ENCODE measurements at places on chromosomes 1 and 21. TPM values are rescaled to one million over a fixed set of nuclear protein-coding genes. Genes with fewer than 3 reads are reported as not detected.

DDR2 gene
- 18.3 TPM for polyA plus RNA-seq

CADM3 gene
- 14.5 TPM for polyA plus RNA-seq

SLC2A1 gene
- 58.7 TPM for polyA plus RNA-seq

RNU1-3 gene
- 3.2 TPM for polyA plus RNA-seq

CHI3L2 gene
- polyA plus RNA-seq: 2.4 TPM

NPHS2 gene
- not detected for polyA plus RNA-seq

NFIA gene
- polyA plus RNA-seq: 9.6 TPM

KRTAP11-1 gene
- polyA plus RNA-seq: not detected

TTC3 gene
- polyA plus RNA-seq: 108 TPM

FLG gene
- polyA plus RNA-seq: 0.73 TPM

SYCP1 gene
- polyA plus RNA-seq: not detected

SYNC gene
- 5.2 TPM for polyA plus RNA-seq

DNA sequence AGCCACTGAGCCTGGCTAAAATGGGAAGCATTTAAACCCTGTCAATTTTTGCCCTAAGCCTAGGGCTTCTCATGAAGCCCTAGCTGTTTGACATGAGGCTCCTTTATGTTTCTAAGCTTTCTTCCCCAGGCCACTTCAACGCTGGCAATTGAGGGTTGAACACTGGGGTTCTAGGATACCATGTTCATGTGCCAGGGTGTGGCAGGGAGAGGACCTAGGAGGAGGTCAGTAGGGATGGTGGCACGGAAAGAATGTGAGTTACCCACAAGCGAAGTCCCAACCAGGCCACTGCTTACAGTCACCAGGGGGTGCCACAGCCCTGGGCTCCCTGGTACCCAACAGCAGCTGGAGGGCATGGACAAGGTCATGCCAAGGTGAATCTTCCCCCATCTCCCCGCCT is 90.8 kb upstream of the AJAP1 start:
- DNase-seq: no peak

DNA sequence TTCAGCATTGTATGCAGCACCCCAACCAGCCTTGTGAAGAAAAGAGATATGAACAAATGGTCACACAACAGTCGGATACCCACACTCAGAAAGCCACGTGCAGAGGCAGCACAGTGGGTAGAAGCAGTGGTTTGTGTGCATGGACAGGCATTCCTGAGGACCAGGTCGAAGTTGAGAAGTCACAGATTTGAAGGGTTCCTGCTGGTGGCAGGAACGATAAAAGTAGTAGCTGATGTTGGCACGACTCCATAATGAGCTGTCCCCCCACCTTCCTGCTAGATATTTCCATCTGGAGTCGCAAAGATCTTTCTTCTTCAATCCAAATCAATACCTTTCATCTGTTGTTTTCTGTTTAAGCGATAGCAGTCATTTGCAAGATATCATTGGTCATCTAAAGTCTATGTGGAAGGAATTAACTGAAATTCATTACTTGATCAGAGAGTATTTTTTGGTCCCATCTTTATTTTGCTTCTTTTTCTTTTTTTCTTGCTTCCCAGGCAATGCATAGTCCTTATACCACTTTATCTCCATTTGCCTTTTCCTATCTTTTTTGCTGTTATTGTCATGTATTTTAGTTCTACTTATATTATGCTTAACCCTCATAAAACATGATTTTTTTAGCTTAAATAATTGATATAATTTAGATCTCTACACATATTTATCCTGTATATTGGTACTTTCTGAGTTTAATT is 176.4 kb downstream of the DHRS3 start:
- no peak for DNase-seq

DNA sequence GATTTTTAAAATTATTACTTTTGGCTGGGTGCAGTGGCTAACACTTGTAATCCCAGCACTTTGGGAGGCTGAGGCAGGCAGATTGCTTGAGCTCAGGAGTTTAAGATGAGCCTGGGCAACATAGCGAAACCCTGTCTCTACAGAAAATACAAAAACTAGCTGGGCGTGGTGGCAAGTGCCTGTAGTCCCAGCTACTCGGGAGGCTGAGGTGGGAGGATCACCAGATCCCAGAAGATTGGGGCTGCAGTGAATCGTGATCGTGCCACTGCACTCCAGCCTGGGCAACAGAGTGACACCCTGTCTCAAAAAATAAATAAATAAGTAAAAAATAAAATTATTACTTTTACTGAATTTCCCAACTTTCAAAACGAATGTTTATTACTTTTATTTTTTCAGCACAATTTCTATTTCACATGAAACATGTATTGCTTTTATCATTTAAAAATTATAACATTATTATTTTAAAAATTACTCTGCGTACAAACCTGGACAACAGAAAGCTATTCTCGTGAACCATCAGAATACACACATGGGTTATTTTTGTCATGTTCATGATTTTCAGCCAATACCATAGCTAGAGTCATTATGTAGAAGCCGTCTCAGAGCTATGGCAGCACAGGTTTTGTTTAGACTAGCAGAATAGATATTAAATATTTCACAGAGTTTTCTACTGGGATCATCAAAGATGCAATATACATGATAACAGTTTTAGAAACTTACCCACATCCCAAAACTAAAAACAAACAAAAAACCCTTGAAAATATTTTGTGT is 621 bp downstream of the AMPD1 start:
- no peak for DNase-seq

GRCh38 chr1:48071513-48071912 is 74.3 kb upstream of the TRABD2B start:
- no peak for DNase-seq

DNA sequence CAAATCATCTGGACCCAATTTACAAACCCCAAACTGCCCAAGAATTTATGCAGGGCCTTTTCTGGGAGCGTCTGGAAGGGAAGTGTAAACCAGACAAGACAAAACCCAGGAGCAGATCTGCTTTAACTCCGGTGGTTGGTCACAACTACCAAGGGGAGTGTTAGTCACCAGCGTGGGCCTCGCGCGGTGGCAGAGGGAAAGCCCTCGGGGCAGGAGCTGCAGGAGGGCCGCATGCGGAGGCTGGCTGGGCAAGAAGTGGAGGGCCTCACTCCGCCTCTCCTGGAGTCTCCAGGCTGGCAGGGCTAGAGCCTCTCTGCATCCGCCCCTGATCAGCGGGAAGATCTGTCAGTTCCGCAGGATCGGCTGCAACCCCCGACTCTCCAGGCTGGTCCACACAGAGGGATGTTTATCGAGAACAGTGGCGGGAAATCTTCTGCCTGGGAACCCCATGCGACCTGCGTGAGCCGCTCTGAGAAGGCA is 2.0 kb downstream of the COL24A1 start:
- DNase-seq: no peak

GRCh38 chr1:71641903-71642302 is 561.1 kb upstream of the ZRANB2 start:
- no peak for DNase-seq

GRCh38 chr1:8941906-8942305 is 3.8 kb upstream of the CA6 start:
- DNase-seq: no peak

GRCh38 chr1:10951961-10952360 is 60.5 kb upstream of the TARDBP start:
- no peak for DNase-seq

GRCh38 chr1:1399872-1400575 is 889 bp upstream of the CCNL2 start:
- DNase-seq: peak; percentile 29

DNA sequence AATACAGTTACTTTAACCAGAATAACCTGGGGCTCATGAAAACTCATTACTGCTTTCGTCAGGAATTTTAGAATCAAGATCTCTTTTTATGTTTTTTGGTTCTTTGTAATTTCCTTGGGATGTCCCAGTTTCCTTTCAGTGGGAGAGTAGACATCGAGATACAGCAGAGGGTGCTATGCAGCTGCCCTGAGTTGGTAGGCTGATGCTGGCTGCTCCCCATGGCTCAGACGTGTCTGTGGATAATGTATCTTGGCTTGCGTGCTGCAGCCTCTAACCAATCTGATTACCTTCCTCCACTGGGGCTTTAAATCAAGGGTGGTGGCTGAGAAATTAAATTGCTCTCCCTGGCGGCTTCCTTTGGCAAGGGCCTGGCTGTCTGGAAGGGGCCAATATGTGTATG is 253.7 kb downstream of the CACNA1E start:
- DNase-seq: no peak

GRCh38 chr1:176954242-176954641 is 210.3 kb downstream of the ASTN1 start:
- DNase-seq: no peak

GRCh38 chr1:211601982-211602670 is 23.2 kb upstream of the SLC30A1 start:
- peak; percentile 30 for DNase-seq

- DNase-seq: no peak
Measured at GRCh38 chr1:22339237-22339636, 112.4 kb upstream of the ZBTB40 start.

GRCh38 chr21:45420061-45421041 is 15.4 kb downstream of the COL18A1 start:
- DNase-seq: peak; percentile 71

DNA sequence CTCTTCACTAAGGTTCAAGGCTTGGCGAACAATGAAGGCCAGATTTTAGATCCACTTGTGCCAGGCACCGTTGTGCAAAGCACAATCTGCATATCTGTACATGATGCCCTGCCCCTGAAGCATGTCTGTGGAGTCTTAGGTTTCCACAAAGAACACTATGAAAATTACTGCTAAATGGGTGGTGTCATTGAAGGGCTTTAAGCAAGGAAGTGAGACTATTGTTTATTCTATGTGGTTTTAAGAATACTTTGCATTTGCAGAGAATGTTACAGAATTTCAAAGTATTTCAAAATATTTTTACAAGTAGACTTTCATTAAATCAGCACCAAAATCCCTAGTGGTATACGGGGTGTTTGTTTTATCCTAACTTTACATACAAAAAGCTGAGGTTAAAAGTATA is 8.8 kb downstream of the TSEN15 start:
- no peak for DNase-seq

- DNase-seq: no peak
Measured at GRCh38 chr1:66938613-66939012, 13.8 kb downstream of the MIER1 start.

DNA sequence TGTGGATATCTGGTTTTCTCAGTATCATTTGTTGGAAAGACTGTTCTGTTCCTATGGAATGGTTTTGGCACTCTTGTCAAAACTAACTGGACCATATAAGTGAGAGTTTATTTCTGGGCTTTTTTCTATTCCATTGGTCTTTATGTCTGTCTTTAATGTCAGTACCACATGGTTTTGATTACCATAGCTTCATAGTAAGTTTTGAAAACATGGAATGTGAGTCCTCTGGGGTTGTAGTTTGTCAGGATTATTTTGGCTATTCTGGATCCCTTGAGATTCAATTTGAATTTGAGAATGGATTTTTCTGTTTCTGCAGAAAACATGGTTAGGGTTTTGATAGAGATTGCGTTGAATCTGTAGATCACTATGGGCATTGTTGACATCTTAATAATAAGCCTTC is 107.9 kb downstream of the ZFYVE9 start:
- DNase-seq: no peak

GRCh38 chr1:178702146-178702545 is 22.9 kb upstream of the RALGPS2 start:
- DNase-seq: no peak

DNA sequence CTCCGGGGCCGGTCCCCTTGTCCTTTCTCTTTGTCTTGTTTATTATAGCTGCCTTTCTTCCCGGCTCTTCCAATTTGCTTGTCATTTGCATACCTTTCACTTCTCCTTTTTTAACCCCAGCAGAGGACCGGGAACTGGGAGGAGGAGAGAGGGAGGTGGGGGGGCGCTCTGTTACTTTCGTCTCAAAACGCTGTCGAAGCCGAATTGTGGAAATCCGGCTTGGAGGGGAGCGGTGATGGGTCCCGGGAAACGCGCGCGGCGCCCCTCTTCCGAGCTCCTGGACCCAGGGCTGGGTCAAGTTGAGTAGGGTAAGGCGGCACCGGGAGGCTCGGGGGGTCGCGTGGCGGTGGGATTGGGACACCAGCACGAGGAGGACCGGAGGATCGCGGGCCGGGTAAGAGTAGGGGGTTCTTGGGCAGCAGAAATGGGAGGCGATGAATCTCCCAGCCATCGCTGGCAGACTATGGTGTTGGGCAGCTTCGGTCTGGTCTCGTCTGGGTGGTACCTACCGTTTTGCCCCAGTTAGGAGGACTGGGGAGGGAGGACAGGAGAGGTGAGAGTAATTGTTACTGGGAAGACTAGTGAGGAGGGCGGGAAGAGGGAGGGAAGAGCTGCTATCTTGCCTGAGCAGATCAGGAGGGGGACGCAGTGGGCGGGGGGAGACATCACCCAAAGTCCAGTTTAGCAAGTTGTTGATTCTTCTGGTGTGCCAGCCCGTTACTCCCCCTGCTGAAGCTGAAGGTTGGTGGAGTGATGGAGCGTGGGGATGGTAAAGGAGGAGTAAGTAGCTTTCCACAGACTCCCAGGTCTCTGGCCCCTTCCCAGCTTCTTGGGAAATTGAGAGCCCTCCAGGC is 1.5 kb downstream of the PROX1 start:
- DNase-seq: peak; percentile 70

GRCh38 chr1:185318431-185319138 is 1.5 kb upstream of the IVNS1ABP start:
- no peak for DNase-seq

- no peak for DNase-seq
Measured at GRCh38 chr1:211876851-211877590, 46.5 kb upstream of the LPGAT1 start.

GRCh38 chr1:198001776-198002408 is 84.7 kb downstream of the LHX9 start:
- no peak for DNase-seq

DNA sequence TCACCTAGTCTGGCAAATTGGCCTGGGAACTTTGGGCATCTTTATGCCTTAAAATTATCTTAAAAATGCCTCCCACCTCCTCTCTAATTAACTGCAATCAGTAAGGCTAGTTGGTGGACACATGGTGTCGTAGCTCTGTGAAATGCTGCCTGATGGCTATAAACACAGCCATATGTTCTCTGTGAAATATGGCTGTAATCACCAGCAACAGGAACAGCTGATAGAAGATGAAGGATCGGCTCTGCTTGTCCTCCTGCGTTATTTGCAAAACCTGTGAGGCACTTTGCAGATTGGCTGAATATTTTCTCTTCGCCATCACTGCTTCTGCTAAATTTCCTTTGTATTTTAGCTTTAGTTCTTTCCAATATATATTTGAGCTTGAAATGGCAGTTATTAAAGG is 419.6 kb downstream of the RWDD3 start:
- no peak for DNase-seq

GRCh38 chr1:1132042-1132950 is 16.4 kb upstream of the C1orf159 start:
- DNase-seq: no peak

DNA sequence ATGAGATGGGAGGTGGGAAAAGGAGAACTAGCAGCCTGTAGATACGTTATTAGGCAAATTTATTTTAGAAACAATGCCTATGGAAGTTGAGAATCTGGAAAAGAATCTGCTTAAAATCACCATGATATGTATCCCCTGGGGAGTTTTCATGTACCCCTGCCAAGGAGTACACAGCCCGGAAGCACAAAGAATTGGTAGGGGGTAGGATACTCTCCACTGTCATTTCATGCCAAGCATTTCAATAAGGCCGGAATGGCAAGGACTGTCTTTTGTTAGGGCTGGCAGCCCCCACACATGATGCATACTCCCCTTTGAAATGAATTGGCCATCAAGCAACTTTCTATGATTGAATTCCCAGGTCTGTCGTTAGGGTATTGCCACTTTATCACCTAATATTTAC is 111.5 kb upstream of the APP start:
- DNase-seq: no peak

GRCh38 chr1:16114527-16115467 is 41.1 kb downstream of the EPHA2 start:
- no peak for DNase-seq

GRCh38 chr1:207990876-207991582 is 80.1 kb upstream of the CD34 start:
- no peak for DNase-seq
